ENCODE measurements at places on chromosomes 3 and 15.

DNA sequence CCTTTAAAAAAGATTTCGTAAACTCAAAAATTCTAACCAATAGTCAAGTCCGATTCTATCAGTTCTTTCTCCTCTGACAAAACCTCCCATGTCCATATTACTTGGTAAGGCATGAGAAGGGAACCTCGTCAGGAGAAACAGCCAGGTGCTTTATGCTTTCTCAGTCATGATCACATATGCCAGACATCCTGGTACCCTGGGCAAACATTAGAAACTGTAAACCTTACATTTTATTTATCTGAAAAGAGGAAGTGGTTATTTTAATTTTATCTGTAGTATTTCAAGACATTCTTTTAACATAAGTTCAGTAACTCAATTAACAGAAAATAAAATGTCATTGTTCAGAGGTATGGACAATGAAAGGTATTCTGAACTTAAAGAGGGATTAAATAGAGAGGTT, 474.8 kb upstream of the GBE1 start:
- no peak for DNase-seq

DNA sequence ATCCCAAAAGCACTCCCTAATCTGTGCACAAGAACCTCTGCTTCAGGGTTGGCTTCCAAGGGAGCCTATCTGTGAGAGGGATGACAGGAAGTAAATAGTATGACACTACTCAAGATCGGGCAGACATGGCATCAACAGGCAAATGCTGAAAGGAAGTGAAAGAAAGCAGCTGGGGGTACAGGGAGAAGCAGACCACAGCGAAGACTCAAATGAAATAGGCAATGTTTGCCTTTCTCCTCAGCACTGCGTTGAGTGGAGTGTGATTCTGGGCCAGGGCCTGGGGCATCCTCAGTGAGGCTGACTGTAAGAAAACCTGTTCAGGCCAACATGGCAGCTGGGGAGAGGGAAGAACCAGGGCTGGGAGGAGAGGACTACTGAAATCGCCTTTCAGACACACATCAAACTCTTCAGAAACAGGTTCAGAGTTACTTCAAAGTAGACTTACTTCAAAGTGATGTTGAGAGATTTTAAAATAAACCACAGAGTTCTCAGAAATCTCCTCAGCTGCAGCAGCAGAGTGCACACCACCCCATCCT, 96.6 kb downstream of the SLC9A9 start:
- DNase-seq, result no peak

GRCh38 chr3:114104414-114104813, 47.9 kb downstream of the QTRT2 start:
- no peak for DNase-seq

DNA sequence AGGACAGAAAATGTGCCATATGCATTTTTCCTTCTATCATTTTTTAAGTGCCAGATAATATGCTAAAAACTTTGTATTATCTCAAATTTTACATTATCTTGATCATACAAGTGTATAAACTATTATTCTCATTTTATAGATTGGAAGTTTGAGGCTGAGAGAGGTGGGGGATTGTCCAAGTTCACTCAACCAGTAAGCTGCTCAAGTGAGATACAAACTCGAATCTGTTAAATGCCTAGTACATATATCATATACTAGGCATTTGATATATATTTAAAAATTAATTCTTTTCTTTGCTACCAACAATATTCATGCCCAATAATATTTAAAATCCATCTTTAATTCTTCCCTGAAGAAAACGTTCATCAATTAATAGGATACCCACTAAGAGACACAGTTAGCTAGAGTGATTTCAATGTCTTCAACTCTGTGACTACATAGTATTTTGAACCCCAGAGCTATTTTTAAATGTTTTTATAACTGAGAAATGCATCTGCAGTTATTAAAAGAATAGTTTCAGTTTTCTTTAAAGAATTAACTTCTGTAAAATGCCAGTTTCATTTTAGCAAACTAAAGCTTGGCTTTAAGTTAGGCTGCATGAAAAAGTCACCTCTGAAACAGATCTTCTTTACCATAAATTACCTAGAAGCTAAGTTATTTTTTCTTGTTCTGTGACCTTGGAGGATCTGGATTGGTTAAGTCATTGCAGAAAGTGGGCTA, 40.4 kb downstream of the IQCB1 start:
- DNase-seq, result no peak

Data from MCF 10A (cell line).